ENCODE measurements at places on chromosomes 2 and 18.

DNA sequence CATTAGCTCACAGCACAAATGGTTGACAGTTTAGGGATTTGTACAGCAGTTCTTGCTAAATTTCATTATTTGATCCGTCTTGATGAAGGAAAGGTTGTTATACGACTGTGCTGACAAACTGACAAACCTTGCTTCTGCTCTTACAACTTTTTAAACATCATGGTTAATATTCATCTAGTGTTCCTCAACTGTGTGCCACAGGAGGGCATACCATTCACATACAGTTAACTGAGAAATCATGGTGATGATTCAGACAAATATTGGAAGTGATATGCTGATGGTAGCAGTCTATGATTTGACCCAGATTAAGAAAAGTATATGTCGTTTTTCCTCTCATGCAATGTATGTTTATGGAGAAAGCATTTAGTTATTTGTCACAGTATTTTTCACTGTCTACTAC is 129.8 kb upstream of the FSIP2 start:
- DNase-seq, result peak; percentile 3

DNA sequence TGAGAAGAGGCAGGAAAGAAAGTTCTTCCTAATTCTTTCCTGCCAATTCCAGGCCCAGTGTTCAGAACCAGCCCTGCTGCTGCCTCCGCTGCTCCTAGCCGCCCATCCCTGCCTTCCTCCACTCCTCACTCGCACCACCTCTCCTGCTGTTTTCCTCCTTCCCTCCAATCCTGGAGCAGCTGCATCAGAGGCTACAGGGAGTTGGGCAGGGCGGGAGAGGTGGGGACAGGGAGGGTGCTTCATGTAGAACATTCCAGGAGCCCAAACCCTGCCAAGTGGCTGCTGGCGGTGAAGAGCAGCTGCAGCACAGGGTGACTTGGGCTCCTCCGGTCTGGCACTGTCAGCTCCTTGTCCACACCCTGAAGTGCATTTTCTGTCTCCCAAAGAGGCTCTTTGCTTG is 176.3 kb downstream of the TNS1 start:
- no peak for DNase-seq

GRCh38 chr2:45850558-45850957 is 199.1 kb downstream of the PRKCE start:
- DNase-seq, result no peak

GRCh38 chr18:44823286-44823685 is 142.6 kb downstream of the SETBP1 start:
- DNase-seq, result no peak

DNA sequence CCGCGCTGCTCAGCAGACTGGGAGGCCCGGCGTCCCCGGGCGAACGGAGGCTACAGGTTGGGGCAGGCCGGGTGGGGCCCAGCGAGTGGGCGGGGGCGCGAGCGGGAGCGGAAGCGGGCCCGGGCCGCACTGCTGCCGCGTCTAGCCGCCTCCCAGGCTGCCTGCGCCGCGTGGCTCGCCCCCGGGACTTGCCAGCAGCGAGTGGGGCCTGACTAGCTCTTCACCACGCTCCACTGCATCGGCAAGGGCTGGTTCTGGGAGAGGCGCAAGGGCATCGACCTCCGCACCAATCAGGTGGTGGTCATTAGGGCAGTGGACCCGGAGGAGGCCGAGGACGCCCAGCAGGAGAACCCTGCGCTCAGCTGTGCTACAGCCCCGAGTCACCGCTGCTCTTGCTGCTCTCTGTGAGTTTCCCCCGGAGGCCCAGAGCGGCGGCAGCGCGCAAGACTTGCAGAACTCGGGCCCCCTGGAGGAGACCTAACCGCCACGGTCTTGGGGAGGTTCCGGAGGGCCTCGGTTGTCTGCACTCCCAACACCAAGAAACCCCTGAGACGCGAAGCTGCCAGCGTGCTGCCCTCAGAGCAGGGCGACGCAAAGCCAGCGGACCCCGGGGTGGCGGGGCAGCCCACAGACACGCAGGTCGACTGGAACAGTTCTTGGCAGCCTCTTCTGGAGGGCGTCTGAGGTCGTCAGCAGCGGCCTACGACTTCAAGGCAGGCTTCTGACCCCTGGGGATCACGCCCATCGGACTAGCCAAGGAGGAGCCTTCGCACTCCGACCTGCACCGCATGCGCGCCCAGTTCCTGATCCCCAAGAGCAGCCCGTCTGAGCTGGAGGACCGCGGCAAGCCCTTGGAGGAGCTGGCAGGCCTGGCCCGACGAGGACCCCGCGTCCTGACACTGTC is 27.2 kb upstream of the PTPN2 start:
- no peak for DNase-seq

- DNase-seq, result no peak
Observed at GRCh38 chr2:65437392-65438135, 5.2 kb upstream of the SPRED2 start.

GRCh38 chr2:216683846-216684245 is 11.5 kb downstream of the IGFBP5 start:
- DNase-seq, result peak; percentile 60

GRCh38 chr18:6482198-6482977 is 67.7 kb upstream of the L3MBTL4 start:
- DNase-seq, result peak; percentile 1

- DNase-seq, result no peak
Observed at GRCh38 chr2:78992807-78993517, 32.5 kb upstream of the REG3G start.

DNA sequence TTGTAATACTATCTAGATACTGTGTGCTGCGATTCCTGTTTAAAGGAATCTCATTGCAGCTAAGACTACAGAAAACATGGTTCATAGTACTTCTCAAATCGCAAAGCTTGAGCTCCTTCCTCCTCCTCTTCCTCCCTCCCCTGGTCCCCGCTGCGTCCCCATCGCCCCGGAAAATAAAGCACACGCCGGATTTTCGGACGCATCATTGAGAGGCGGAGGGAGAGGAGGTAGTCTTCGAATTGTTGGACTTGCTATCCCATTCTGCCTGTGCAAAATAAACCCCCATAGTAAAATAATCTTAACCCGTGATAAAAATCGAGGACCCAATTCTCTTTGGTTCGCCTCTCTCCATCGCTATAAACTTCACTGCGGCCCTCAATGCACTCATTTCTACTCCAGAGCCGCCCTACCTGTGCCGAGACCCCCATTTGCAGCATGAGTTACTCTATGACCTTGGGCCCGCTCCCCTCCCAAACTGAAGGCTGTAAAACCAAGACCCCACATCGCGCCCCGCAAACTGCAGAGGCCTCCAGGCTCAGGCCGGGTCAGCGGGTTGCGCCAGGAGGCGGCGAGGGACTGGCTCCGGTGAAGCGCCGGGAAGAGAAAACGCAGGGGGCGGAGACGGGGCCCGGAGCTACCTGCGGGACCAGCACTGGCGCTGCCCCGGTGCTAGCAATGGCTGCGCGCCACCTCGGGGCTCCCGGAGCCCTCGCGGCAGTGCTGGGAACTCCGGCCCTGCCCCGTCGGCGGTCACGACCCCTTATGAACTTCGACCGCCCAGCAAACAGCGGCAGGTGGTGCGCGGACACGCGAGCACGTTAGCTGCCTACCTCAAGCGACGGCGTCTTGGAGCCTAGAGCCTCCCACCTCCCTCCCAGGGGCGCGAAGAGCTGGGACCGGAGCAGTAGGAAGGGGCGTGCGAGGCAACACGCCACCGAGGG is 649 bp downstream of the ESCO1 start:
- DNase-seq, result peak; percentile 5

- no peak for DNase-seq
Observed at GRCh38 chr2:96098900-96099590, 17.3 kb downstream of the ADRA2B start.

GRCh38 chr2:158797963-158798700 is 3.0 kb downstream of the DAPL1 start:
- DNase-seq, result peak; percentile 27

GRCh38 chr2:238949710-238950345 is 101.9 kb downstream of the TWIST2 start:
- DNase-seq, result no peak

DNA sequence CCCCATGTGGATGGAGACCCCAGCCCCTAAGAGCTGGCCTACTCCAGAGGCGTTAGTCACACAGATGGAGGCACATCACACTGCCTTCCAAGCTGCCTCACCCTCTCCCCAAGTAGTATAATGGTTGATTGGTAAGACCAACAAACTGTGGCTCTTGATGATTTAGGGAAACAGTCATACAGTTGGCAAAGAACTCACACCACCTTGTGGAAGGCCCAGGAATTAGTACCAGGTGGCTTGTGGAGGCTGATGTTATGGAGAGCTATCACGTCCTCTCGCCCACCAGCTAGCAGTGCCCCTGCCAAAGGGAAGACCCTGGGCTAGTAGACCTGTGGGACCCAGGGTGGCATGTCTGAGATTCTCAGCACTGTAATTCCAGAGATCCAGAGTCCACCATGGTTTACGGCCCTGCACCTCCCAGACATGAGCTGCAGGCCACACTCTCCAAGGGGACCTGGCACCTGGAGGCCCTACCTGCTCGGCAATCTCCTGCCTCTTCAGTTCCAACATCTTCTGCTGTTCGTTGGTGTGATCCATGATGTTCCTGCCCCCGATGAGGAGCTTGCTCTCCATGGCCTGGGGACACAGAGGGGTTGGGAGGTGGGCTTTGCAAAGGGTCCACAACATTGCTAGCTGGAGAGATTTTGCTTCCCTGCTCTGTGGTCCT is 26.3 kb downstream of the KIF3C start:
- DNase-seq, result peak; percentile 27

- peak; percentile 40 for DNase-seq
Observed at GRCh38 chr2:230692760-230693159, 19.9 kb upstream of the CAB39 start.

DNA sequence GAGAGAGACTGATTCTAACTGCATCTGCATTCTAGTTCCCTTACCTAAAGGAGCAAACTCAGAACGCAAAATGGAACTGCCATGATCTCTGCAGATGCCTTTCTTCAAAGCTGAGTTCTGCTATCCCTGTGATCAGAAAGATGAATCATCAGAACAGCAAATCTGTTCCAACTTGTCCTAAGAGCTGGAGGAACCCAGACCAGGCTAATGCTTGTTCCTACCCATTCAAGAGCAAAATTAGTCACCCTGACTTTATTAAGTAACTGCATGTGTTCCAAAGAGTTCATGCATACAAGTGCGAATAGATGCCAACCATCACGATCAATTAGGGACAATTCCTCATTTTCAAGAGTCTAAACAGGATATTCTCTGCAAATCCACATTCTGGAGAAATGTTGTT is 46.5 kb downstream of the MBP start:
- peak; percentile 72 for DNase-seq

Data from M059J (cell line).